ENCODE measurements at places on chromosomes 16 and 17. TPM values are rescaled to one million over a fixed set of nuclear protein-coding genes. Genes with fewer than 3 reads are reported as not detected.

The HBZ gene
- not detected for total RNA-seq

The KRTAP9-8 gene
- total RNA-seq = not detected

The PRSS27 gene
- total RNA-seq = 0.30 TPM

The BCAR1 gene
- 75.4 TPM for total RNA-seq

The CASKIN2 gene
- 33.3 TPM for total RNA-seq

- DNase-seq = no peak
These were observed 5.9 kb upstream of the WDR59 start for GRCh38 chr16:74990832-74991231.

DNA sequence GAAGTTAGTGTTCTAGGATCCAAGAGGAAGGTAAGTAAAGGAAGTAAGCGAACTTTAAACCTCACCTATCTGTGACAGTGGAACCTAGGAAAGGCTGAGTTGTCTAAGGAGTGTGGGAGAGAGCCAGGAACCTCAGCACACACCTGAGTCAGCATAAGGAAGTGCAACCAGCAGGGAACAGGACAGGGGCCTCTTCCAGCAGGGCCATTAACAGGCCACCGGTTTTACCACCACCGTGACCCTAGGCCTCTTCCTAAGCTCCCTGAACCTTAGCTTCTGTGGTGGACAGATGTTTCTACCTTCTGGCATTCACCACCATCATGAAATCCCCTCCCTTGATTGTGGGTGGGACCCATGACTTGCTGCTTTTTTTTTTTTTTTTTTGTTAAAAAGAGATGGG lies 26.7 kb upstream of the GPATCH8 start:
- no peak for DNase-seq

- DNase-seq = no peak
These were observed 24.0 kb downstream of the METRNL start for GRCh38 chr17:83103200-83103942.

GRCh38 chr17:66727634-66728570 lies 107.0 kb upstream of the CACNG5 start:
- DNase-seq = peak; percentile 65

GRCh38 chr17:19502517-19502916 lies 31.1 kb upstream of the SLC47A1 start:
- no peak for DNase-seq

DNA sequence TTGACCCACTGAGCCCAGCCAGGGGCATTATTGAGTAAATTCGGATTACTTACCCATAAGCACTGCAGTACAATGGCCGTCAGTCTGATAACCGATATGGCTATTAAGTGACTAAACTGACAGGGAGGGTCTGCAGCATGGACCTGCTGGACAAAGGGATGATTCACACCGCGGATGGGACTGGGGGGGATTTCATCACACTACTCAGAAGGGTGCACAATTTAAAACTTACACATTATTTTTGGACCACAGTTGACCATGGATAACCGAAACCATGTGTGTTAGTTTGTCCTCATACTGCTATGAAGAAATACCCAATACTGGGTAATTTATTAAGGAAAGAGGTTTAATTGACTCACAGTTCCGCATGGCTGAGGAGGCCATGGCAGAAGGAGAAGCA lies 106.5 kb downstream of the ABCC6 start:
- no peak for DNase-seq
